ENCODE measurements at places on chromosomes 1 and 21.

GRCh38 chr1:161161652-161162051 lies 2.4 kb downstream of the USP21 start:
- no peak for DNase-seq

DNA sequence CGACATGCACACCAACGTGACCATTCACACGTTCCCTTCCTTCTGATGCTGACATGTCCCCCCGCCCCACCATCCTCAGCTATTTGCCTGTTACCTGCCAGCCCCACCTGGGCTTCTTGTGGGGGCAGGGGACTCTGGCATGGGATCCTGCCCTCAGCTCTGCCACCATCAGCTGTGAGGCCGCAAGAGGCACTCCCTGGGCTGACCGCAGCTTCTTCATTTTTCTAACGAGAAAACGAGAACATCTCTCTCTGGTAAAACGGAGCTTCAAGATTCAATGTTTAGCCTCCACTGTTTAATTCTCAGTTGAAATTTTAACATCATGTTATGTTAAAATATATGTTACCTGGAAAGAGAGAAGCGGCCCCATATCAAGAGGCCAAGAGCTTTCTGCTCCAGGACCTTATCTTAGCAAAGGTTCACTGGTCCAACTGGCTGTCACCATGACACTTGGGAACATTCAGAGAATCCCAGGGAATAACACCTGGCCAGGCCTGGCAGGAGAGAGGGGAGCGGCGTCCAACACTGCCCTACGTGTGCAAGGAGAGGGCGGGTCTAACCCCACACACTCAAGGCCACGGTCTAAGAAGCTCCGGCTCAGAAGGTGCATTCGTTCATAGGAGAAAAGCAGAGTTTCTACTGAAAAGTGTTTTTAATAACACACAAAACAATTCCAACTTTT lies 51.3 kb downstream of the HLCS start:
- no peak for DNase-seq

DNA sequence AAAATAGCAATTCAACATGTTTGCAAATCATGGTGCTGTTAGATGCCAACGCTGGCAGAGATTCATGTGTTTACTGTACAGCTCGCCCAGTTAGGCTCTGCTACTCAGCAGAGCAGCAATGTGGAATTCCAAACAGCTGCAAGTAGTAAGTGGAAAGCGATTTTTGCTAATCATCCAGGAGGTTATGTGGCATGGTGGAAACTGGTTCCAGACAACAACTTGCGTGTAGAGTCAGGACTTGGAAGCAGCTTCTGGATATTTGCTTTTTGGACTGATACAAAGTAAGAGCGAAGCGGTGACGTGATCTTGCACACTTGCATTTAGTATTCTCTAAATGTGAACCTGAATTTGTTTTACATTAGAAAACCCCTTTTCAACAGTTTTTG lies 27.1 kb upstream of the HHAT start:
- no peak for DNase-seq

DNA sequence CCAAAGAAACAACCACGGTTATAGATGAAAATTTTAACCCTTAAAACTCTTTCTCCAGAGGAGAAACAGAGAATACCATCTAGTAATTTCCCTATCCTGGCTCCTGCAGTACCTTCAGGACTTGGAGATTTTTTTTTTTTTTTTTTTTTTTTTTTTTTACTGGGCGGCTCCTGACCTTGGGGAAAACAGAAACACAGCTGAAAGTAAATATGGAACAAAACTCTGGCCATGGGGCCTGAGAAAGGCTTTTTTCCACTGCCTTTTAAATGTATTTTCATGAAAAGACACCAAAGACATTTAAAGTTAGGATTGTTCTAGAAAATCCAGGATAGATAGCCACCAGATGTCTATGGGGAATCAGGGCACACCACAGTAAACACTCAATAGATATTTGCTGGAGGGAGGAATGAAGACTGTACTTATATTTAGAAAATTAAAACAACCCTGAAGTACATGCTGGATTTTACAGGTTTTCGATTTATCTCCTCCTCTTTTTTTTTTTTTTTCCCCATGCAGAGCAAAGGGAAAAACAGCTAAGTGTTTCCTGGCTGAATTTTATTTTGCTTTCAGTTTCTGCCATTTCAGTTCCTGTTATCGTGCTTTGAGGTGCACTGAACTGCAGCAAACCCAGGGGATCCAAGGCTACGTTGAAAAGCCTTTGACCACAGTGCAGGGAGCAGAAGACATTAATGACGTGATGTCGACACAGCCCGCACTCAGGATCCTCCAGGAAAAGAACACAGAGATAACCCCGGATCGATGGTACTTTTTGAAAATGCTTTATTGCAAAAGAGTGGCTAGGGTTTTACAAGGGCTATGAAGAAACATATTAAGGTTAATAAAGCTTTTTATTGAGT lies 35.7 kb upstream of the CNN3 start:
- DNase-seq: no peak

DNA sequence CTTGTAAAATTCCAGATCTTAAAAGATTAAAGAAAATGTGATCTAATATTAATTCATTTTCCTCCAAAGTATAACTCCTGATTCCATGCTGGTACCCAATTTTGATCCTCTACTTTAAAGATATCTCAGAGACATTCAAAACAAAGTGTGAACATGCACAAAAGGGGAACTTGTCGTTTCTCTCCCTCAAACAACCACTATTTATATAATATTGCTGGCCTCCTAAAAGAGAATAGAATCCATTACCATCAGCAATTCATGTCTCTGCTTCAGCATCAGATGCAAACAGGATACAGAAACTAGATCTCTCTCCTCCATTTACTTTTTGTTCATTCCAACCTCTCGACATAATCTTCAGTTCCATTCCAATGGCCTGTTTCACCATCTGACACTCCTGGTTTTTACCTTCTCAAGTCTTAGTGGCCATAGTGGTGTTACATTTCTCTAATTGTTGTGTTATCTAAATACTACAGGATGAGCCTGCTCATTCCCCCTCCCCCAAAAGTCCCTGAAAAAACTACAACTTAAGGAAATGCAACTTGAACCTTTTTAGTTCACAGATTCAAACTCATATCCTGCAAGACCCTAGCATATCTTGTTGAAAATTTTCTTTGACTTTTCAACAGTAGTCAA lies 4.1 kb downstream of the NRIP1 start:
- DNase-seq: no peak

- DNase-seq: no peak
Observed at GRCh38 chr1:155004352-155005075, 1.9 kb downstream of the ZBTB7B start.

- no peak for DNase-seq
Observed at GRCh38 chr1:21857840-21858670, 46.0 kb downstream of the LDLRAD2 start.

DNA sequence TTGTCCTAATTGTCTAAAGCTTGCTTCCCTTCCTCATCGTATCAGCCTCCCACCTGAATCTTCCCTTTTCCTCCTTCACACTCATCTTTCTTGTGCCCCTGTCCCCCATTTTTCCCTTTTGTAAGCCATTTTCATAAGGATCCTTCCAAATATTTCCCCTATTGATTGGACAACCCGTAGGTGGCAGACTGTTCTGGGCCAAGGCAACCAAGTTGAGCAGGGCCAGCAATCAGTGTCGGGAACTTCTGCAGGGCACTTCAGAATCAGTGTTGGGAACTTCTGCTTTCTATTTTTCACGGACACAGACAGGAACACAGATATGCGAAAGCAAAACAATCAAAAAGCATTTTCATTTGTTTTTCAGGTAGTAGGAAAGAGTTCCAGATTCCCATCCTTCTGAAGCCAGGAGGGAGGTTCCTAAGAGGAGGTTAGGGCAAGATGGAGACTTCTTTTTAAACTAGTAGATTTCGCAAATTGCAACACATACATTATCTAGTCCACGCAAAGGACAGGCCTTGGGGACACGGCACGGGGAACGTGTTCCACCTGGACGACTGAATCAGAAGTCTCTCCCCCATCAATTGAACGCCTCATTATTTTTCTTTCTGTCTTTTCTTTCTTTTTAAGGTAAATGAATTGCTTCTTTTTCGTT lies 691 bp upstream of the MPZL1 start:
- DNase-seq: no peak

DNA sequence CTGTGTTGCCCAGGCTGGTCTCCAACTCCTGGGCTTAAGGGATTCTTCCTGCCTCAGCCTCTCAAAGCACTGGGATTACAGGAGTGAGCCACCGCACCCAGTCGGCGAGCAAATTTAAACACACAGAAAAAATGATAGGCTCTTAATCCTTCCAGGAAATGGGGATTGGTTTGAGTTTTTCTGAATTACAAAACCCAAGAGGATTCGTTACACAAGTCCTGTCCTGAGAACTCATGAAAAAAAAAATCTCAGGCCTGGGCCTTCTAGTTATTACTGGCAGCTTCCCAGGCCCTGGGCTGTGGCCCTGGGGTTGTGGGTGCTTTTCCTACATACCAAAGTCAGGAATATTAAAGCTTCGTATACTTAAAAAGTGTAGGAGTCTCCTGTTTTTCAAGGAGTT lies 6.3 kb upstream of the IFNGR2 start:
- no peak for DNase-seq

DNA sequence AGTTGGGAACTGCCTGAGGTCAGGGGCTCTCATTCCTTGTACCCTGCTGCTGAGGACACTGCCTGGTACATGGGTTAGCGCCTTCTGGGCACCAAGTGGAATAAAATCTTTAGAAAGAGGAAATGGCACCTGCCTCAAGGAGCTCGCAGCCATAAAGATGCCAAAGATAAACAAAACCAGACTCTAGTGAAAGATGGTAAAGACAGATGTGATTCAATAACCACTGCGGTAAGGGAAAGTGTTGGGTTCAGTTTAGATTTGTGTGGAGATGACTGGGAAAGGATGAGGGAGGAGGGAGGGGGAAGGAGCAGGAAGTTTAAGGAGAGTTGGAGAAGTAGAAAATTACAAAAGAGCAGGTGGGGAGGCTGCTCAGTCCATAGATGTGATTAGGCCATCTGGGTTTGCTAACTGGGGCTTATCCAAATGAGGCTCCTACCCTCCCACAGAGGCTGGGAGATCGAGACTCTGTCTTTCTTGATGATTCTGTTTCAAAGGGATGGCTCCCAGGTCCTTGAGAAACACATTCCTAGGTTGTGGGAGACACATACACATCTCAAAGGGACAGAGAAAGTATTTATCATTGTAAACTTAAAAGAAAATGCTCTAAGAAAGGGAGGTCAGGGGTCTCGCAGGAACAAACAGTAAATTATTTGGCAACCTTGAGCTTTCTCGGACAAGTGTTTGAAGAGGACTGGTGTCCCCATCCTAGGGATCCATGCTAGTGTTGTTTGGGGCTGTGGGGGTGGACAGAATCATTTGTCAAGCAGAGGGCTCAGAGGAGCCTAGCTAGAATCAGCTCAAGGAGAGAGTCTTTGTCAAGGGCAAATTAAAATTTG lies 65.7 kb upstream of the MORC3 start:
- DNase-seq: no peak

DNA sequence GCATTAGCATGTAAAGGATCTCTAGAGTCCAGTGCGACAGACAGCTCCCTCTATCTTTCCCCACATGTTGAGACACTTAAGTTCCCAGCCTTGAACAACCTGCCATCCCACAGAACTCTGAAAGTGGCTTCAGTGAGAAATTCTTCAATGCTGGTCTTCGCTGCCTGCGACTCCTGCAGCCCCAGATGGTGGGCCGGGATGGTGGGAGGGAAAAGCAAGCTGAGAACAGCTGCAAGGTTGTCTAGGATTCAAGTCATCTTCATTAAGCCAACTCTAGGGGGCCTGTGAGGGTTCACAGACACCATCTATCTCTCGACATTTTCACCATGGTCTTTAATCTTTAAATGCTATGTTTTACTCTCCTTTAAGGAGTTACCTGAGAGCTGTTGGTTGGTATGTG lies 185.5 kb upstream of the C1orf174 start:
- no peak for DNase-seq

GRCh38 chr21:42124826-42125570 lies 53.9 kb downstream of the UMODL1 start:
- DNase-seq: no peak

- DNase-seq: no peak
Observed at GRCh38 chr1:21271550-21271949, 18.7 kb downstream of the ECE1 start.

DNA sequence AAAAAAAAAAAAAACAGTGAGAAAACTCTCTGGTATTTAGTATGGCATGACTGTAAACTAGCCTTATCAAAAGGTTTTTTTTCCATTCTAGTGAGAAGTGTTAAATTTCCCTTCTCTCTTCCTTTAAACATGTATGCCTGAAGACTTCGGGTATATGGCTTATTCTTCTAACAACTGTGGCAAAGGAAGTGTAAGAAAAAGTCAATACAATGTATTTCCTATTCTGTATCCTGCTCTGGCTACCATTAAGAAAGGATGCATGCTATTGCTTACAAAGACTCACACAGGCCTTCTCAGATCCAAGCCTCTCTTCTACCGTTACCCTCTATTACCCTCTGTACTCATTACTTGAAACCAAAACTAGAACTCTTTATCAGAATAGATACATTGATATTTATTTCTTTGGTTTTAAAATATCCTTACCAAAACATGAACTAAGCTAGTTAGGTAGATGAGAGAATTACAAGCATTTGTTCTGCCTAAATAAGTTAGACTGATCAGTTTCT lies 8.4 kb downstream of the CEPT1 start:
- DNase-seq: no peak

- peak; percentile 82 for DNase-seq
Observed at GRCh38 chr1:26285366-26286063, 5.6 kb downstream of the SH3BGRL3 start.

Measured in ecto neural progenitor cell (in vitro differentiated cells).